Anterior cingulate cortex (tissue), 58 donors: ENCODE measurements at places on chromosomes 3 and 15.

DNA sequence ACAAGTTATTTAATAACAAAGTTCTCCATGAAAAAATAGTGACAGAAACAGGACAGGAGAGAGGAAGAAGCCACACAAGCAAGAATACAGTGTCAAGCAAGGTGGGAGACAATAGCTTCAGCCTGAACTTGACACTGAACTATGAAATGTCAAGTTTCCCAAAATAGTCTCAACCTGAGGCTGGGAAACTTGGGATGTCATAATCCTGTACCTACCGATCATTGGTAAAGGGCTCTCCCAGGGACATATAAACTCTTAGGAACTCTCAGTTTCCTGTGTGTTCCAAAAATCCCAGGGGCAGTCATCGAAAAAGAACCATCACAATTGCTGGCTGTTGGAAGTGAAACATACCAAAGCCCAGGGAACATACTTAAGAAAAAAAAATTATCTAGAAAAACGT, 211.6 kb downstream of the P3H2 start:
- no peak for DNase-seq

GRCh38 chr3:43034911-43035310, 55.8 kb downstream of the GASK1A start:
- no peak for DNase-seq

DNA sequence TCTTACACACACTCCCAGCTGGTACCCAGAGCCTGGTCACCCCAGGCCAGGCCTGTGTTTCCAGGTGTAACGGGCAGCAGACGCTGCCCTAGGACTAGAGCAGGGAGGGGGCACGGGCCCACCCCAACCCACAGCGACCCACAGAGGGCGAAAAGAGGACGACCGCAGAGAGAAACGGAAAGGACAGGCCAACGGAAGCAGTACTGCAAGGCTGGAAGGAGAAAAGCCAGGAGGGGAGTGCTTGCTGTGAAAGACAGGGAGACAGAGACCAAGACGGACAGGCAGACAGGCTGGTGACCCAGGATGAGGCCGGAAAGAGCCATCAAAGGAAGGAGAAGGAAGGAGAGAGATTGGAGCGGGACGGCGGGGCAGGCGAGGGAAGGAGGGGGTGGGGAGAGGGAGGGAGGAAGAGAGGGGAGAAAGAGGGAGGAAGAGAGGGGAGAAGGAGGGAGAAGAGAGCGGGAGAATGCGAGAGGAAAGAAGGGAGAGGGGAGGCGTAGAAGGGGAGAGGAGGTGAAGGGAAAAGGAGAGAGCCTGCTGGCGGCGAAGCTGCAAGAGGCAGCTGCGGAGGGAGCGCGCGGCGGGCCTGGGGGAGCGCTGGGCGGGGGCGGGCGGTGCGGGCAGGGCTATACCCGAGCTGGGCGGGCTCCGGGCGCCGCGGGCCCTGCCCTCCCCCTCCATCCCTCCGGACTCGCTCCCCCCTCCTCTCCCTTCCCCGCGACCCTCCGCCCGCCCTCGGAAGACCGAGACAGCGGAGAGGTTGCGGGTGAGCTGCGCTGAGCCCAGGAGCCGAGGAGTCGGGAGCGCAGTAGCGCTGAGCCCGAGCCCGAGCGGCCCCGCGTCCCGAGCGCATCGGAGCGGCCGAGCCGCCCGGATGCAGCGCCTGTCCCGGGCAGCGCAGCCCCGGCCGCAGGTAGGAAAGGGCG, at the start of gene SLC6A1:
SLC6A1 (plus strand) TSS at position 732 of the 926 bp plus-strand sequence. CDS start 24,464 bp downstream, outside the sequence.
- DNase-seq, result no peak

DNA sequence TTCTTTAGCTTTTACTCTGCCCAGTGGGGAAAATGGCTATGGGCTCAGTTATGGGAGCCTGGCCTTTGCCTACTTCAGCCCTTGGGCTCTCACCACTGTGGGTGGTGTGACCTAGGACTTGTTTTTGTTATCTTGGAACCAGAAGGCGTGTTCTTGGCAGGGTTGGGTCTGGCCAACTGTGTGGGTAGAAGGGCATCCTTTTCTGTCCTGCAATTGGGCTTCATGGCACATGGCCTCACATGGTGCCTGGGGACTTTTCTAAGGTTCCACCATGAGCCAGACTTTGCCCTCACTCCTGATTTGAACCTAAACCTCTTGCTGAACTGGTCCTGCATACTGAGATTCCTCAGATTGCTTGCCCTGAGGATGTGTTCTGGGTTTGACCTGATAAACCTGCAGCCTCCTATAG, 1.7 kb downstream of the GLYCTK start:
- DNase-seq, result no peak

- DNase-seq, result no peak
These were observed 288.7 kb downstream of the SOX2 start for GRCh38 chr3:182000447-182000846.

DNA sequence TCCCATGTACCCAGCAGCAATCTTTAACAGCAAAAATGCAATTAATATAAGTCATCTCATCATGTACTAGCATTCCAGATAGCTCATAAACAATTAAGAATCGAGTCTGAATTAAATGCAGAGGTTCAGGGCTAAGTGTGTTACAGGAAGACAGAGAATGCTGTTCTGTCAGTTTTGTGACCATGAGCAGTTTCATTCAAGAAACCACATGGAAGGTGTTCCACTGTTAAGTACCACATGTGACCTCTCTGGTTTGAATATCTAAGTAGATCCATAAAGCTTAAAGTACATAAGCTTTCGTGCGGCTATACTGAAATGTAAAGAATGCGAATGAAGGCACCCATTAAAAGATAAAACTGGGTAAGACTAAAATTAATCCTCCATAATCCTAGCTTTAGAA, 272.3 kb downstream of the IL5RA start:
- DNase-seq, result no peak

- DNase-seq, result no peak
These were observed 15.8 kb downstream of the ITGA11 start for GRCh38 chr15:68416158-68416535.
